Effector memory CD8-positive, alpha-beta T cell (primary cell): ENCODE measurements at places on chromosomes 5 and 9.

- no peak for DNase-seq
These were observed 102.7 kb upstream of the NREP start for GRCh38 chr5:111859533-111860270.

DNA sequence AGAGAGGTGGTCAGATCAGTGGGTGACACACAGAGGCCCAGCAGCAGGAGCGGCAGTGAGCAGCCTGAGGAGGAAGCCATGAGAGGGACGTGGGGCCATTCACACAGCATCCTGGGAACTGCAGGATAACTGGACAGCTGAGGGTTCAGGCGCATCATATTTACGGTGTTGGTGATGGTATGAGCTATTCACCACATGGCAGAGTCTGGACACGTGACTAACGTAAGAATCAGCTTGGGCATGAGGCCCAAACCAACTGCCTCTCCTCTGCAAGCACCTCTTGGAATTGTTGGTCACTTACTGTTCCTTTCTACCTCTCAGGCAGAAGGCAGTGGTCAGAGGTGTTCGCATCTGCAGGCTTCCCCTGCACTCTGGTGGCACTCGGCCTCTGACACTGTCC lies 141.1 kb downstream of the ENTREP1 start:
- DNase-seq = no peak

- DNase-seq = no peak
These were observed 12.6 kb downstream of the TRIM23 start for GRCh38 chr5:65611524-65611923.

- no peak for DNase-seq
These were observed 641.8 kb downstream of the PRR16 start for GRCh38 chr5:121105921-121106320.

GRCh38 chr9:78668148-78668832 lies 371.4 kb downstream of the PSAT1 start:
- no peak for DNase-seq

- no peak for DNase-seq
These were observed 4.3 kb downstream of the RAI14 start for GRCh38 chr5:34660444-34660843.

DNA sequence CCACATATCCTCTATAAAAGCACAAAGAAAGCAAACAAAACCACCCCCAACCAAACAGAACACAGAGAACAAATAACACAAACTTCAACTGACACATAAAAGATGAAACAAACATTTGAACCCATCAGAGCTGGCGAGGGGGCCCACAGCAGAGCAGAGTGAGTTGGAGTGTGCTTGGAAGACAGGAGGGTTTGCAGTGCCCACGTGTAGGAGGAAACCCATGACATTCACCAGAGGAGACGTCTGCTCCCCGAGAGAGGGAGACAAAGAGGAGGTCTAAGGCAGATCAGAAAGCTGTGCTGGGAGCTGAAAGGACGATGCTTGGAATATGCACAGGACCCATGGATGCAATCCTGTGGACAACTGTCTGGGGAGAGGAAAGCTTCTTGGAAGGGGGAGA lies 27.0 kb downstream of the MRPL36 start:
- no peak for DNase-seq
